Fibroblast of skin of left biceps (primary cell): ENCODE measurements at places on chromosomes 1 and 21.

DNA sequence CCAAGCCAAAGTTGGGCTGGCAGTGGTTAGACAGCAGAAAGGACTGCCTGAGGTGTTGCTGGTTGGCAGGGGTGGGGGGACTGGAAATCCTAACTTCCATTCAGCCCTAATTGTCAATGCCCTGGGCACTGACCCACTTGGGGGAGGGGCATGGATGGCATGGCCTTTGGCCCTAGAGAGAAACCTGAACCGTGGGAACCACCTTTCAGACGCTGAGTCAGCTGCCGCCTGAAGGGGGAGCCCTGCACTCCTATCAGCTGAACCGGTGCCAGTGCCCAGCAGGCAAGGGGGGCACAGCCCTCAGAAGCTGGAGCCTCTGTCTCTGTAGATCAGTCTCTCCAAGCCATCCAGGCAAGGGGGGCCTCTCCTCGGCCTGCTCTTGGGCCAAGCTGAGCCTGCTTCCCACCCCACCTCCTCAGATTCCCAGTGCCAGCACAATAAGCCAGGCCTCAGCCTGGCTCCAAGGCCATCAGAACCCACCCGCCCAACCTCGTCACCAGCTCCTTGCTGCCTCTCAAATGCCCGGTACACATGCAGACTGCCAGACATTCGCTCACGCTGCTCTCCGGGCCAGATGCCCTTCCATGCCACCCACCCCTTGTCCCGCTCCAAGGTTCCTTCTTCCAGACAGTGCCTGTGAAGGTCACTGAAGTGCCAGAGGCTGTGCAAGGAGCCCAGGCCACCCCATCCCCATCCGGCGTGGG is 11.6 kb downstream of the TINAGL1 start:
- no peak for DNase-seq

GRCh38 chr1:213019450-213019849 is 3.8 kb upstream of the ANGEL2 start:
- no peak for DNase-seq

GRCh38 chr1:215529111-215529510 is 38.0 kb upstream of the KCTD3 start:
- no peak for DNase-seq

- no peak for DNase-seq
Measured at GRCh38 chr1:23591460-23592208, 32.3 kb upstream of the ID3 start.

DNA sequence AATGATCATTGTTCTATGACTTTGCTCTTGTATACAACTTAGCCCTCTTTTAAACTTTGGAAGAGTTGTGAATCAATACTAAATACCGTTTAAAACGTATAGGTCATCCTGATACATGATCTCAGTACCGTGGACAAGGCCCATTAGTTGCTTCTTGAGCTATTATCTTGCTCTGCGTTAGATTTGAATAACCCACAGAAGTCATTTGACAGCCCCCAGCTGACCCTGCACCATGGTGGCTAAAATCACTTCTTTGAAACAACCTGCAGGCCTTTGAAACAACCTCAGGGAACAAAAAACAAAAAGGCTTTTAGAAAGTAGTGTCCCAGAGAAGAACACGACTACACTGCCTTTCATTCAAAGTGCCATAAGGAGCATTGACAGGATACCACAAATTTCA is 473.0 kb upstream of the ADGRL2 start:
- DNase-seq = no peak

- DNase-seq = peak; percentile 14
Measured at GRCh38 chr1:224447251-224447650, 12.7 kb upstream of the WDR26 start.
